Stimulated activated CD8-positive, alpha-beta memory T cell treated with anti-CD3 and anti-CD28 coated beads, Interleukin-12 subunit alpha, Interleukin-12 subunit beta, amount 100 ng/mL, for 4 hours (primary cell): ENCODE measurements at places on chromosomes 5 and 9.

DNA sequence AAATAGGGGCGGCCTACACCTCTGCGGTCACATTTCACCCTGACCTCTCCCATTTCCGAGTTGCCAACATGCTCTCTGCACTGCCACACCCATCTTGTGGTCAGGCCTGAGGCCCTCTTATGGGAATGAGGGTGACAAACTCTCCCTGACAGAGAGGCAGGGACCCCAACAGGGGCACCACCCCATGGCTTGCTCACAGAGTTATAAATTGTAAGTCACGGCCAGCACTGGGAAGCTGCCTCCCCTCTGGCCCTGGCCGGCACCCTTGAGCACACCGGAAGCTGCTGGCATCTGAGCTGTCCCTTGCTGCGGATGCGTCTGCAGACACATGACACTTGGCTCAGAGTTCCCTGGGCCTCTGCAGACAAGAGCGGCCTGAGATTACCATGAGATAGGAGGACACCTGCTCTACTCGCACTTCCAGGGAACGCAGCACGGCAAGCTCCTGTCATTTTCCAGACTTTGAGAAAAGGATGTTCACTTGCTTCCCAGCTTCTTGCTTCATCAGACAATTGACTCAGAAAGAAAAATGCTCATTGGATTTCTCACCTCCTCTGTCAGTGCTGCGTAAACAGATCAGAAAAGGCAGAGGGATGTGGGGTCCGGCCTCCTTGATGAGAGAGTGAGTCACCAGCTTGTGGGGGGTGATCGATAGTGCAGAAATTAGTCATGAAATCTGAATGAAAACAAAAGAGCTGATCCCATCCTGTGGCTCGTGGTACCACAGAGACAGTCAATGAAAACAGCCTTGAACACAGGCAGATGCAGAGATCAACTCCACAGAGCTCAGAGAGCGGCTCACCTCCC, 269.8 kb downstream of the SYK start:
- peak; percentile 5 for DNase-seq

DNA sequence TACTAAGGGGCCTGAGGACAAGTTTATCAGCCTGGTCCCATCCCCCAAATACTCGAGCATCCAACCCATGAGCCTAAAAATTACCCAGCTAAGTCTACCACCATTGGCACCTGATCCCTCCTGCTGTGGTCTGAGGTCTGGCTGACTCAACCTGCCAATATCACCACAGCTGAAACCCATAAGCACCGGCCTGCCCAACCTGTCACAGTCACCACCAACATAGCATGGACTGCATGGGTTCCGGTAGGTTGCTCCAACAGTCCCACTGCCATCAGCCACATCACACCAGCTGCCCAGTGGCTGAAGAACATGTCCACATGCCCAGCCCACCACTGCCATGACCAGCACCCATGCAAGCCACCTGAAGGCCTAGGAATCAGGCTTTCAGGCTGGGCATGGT, 495.0 kb downstream of the PRELID2 start:
- no peak for DNase-seq

GRCh38 chr5:127056896-127057295, 16.4 kb downstream of the C5orf63 start:
- DNase-seq: no peak

- no peak for DNase-seq
These were observed 14.7 kb downstream of the ITGA1 start for GRCh38 chr5:52802272-52802973.

GRCh38 chr9:87909310-87910041, 8.3 kb upstream of the SPATA31C1 start:
- DNase-seq: no peak

GRCh38 chr5:134545070-134545868, 19.8 kb downstream of the JADE2 start:
- no peak for DNase-seq

DNA sequence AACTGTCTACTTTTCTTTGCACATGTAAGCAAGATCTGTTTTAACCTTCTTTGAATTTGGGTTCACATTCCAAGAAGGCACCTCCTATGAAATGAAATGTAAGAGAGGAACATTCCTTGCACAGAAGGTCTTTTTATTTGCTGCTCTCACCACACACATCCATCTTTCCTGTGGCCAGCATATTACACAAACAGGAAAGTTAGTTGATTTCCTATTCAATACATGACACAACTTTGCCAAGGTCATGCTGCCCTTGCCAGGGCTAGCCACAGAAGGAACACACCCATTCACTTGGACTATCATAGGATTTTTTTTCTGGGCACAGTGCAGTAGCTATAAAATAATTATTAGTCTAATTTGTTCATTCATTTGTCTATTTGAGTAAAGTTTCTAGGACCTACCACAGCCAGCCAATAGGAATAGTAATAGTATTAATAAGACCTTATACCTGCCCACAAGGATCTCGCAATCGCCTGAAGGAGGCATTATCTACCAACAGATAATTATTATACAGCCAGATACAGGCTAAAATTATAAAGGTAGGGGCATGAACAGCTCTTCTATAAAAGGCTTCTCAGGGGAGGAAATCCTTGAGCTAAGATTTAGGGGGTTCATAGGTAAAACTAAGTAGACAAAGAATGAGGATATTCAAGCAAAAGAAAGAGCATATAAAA, 78.1 kb upstream of the NREP start:
- DNase-seq: no peak

GRCh38 chr5:87127426-87127825, 140.3 kb upstream of the RASA1 start:
- no peak for DNase-seq

- no peak for DNase-seq
These were observed 60.6 kb upstream of the PTPN3 start for GRCh38 chr9:109558718-109559151.

- no peak for DNase-seq
These were observed 6.2 kb downstream of the OXCT1 start for GRCh38 chr5:41863871-41864486.

DNA sequence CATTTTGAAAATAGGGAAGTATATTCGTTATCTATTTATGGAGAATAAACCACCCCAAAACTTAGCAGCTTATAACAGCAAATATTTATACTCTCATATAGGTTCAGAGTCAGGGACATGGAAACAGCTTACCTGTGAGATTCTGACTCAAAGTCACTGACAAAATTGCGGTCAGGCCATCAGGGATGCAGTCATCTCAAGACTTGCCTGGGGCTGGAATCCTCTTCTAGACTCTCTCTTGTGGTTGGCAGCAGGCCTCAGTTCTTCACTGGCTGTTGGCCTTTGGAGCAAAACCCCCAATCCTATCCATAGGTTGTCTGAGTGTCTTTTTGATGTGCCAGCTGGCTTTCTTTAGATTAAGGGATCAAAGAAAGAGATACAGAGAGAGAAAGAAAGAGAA, 275.6 kb downstream of the SEC61B start:
- no peak for DNase-seq

DNA sequence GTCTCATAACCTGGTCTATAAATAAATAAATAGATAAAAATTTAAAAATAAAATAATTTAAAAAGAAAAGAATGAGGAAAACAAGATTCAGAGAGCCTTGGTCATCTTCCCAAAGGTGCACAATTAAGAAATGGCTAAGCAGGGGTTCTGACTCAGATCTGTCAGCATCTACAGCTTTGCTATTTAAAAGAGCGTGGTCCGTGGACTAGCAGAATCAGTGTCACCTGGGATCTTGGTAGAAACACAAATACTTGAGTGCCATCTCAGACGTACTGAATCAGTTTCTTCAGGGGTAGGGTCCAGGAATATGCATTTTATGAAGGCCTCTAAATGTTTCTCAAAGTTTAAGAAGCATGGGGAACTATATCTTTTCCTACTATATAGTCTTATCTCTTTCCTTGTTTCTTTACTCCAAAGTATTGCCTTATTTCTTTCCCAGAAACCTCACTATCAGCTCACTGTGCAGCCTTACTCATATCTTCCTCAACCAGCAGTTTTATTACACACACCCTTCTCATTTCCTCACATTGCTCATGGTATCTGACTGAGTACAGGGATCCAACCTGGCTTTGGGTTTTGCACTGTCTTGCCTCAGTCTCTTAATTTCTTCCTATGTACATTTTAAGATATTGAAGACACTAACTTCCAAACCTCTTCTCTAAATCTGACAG, 58.6 kb downstream of the TMC1 start:
- DNase-seq: no peak

DNA sequence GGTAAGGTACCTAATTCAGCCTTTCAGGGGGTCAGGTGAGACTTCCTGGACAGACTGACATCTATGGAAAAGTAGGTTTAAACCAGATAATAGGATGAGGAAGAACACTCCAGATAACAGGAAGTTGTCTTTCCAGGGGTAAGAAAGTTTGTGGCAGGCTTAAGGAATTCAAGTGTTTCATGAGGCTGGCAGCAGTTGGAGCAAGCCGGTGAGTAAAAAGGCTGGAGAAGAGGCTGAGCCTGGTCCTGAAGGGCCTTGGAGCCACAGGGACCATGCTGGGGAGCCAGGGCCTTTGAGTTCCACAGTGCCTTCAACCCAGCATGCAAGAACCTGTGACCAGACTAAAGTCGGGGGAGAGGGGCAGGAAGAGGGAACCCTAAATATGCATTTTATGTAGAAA, 353.4 kb downstream of the SPOCK1 start:
- no peak for DNase-seq

DNA sequence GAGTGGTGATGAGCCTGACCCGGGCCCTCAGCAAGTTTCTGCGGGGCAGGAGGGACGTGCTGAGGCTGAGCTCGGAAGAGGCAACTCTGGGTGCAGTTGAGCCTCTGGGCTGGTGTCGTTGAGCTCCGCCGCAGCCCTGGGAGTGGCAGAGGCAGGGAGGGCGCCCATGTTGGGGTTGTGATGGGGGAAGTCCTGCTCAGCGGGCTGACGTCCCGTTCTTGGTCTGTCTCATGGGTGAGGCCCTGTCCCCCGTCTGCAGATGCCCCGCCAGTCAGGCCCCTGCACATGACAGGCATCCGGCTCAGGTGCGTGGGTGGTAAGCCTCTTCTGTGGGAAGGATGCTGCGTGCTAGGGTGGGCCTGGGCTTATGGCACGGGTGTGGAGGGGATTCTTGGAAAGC, 64.3 kb downstream of the RXRA start:
- DNase-seq: peak; percentile 54

GRCh38 chr9:122338994-122339393, 31.8 kb upstream of the PTGS1 start:
- no peak for DNase-seq

- no peak for DNase-seq
These were observed 424.2 kb upstream of the GRIA1 start for GRCh38 chr5:153066281-153066680.

GRCh38 chr5:123036391-123037103, at the start of gene PPIC:
PPIC (minus strand) TSS chr5:123036725; CDS start chr5:123036625, 100 bp downstream.
- no peak for DNase-seq

- DNase-seq: no peak
These were observed 85.3 kb upstream of the CD180 start for GRCh38 chr5:67281874-67282273.

- no peak for DNase-seq
These were observed 54.9 kb downstream of the ASTN2 start for GRCh38 chr9:117359910-117360309.

- no peak for DNase-seq
These were observed 7.5 kb downstream of the OR1K1 start for GRCh38 chr9:122807271-122807900.

- DNase-seq: no peak
These were observed 150.0 kb upstream of the KIF2A start for GRCh38 chr5:62155988-62156387.
